ENCODE measurements at places on chromosomes 7 and 10.

- DNase-seq: no peak
These were observed 35.1 kb upstream of the CXCL12 start for GRCh38 chr10:44419790-44420549.

DNA sequence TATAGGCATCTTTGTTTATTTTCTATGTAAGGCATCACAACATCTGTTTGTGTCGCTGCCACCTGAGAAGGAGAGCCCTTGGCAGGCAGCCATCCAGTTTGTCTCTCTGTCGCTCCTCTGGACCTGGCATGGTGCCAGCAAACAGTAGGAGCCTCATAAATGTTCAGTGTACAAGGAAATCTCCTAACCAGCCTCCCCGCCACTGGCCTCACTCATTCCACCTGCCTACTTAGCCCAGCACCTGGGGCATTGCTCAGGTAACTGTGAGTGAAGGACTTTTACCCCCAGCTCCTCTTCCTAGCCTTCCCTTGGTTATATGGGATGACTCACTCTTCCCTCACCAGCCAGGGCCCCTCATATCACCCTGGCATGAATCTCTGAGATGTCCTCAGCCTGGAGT, 61.7 kb upstream of the NPTX2 start:
- no peak for DNase-seq

GRCh38 chr7:119254742-119255141, 1018.2 kb upstream of the KCND2 start:
- no peak for DNase-seq

GRCh38 chr7:100369105-100369504, 4.2 kb upstream of the PILRA start:
- peak; percentile 96 for DNase-seq

DNA sequence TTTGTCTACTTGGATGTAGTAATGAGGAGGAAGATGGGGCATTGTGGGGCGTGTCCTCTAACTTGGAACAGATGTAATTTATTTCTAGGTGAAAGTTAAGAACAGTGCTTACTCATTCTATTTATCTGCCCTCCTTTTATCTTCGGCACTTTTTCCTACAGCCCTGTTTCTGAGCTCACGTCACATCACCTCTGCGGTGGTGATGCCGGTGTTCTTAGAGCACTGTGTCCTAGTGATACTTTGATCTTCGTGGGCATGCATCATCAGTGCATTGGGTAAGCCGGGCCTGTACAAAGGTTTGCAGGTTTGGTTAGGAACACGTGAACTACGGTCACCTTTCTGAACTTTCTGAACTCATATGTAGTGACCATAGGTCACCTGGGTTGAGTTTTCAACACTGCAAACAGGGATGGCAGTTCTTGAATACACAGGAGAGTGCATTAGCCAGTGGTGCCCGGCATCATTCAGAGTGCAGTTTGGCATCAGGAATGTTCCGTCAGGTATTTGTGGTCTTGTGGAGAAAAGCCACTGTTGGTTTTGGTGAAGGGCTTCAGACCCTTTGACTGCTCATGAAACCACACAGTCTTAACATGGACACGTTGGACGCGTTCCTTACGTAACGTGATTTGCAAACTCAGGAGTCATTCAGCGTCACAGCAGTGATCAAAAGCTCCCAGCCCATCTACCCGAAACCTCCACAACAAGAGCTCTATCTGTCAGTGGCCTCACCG, 5.6 kb downstream of the POR start:
- DNase-seq: no peak

DNA sequence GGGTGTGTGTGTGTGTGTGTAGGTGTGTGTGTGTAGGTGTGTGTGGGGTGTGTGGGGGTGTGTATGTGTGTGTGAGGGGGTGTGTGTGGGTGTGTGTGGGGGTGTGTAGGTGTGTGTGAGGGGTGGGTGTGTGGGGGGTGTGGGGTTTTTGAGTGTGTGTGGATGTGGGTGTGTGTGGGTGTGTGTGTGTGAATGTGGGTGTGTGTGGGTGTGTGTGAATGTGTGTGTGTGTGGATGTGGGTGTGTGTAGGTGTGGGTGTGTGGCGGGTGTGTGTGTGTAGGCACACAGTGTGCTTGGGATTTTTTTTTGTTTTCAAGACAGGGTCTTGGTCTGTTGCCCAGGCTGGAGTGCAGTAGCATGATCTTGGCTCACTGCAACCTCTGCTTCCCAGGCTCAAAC, 36.8 kb upstream of the TCF7L2 start:
- DNase-seq: no peak

GRCh38 chr10:105733924-105734323, 1092.8 kb downstream of the SORCS3 start:
- no peak for DNase-seq

GRCh38 chr10:16788125-16788524, 29.1 kb downstream of the RSU1 start:
- no peak for DNase-seq

- no peak for DNase-seq
These were observed 93.2 kb downstream of the ZRANB1 start for GRCh38 chr10:125035136-125035535.

DNA sequence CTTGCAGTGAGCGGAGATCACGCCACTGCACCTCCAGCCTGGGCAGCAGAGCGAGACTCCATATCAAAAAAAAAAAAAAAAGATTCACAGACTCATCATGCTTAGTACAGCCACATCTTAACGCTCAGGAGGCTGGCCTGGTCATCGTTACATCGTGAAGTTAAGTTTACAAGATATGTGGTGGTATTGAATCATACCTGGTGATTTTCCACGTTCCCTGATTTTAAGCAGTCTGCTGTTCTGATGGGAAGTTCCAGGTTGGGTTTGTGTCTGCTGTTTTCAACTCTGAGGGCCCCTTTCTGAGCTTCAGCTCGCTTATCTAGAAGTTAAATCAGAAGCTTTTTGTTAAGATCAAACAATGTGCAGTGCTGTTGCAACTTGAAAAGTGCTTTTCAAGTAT, 6.9 kb downstream of the PPP2R2D start:
- DNase-seq: no peak

DNA sequence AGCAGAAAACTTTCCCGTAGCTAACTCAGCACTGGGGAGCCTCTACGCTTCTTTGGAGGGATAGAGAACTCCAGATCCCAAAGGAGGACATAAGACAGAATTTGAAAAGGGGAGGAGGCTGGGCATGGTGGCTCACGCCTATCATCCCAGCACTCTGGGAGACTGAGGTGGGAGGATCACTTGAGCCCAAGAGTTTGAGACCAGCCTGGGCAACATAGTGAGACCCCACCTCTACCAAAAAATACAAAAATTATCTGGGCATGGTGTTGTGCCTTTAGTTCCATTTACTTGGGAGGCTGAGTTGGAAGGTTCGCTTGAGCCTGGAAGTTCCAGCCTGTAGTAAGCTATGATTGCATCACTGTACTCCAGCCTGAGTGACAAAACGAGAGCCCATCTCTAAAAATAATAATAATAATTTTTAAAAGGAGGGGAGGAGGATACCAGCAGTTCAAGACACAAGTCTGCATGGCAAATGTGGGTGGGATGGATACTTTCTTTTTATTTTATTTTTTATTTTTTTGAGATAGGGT, 165.9 kb upstream of the SH2B2 start:
- peak; percentile 54 for DNase-seq

DNA sequence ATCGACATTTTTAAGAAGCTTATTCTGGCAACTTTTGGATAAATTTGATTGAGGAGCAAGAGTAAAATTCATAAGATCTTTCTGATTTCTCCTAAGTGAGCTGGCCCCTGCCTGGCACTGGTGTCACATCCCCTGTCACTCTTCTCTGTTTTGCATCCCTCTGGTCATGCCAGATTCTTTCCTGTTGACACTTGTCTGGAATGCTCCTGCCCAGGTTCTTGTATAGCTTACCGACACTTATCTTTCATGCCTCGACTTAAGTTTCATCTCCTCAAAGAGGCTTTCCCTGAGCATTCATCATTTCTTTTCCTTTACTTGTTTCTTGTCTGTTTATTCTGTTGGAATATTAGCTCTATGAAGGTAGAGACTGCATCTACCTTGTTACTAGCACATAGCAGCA, 22.2 kb upstream of the AASS start:
- no peak for DNase-seq

GRCh38 chr7:32501522-32501921, 6.2 kb downstream of the AVL9 start:
- no peak for DNase-seq

GRCh38 chr7:99242682-99243081, 30.0 kb upstream of the MYH16 start:
- no peak for DNase-seq
